ENCODE measurements at places on chromosomes 6 and 20. TPM values are rescaled to one million over a fixed set of nuclear protein-coding genes. Genes with fewer than 3 reads are reported as not detected.
A peak's percentile ranks its signal among the peaks of the same experiment; 100 is the strongest.

DNA sequence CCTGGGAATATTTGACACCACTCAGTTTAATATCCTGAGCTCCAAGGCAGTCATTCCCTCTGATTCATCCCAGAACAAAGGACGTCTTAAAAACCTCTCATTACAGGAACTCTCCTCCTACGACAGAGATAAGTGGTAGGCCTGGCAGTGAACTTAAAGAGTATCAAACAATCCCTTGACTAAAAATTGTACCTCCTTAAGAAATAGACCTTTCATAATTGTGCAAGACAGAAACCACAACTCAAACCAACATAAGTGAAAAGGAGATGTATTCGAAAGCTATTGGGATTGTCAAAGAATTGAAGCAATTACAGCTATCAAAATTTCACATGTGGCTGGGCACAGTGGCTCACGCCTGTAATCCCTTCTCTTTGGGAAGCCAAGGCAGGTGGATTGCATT, 19.1 kb upstream of the BNIP5 start:
- no peak overlapping the region for H3K4me3 ChIP-seq
- H3K27ac ChIP-seq = no peak overlapping the region
- H3K27me3 ChIP-seq = no peaks in the 10 kb centered on the region
- H3K36me3 ChIP-seq = no peaks in the 10 kb centered on the region
- no peak for DNase-seq

GRCh38 chr6:68139130-68139529, 496.0 kb upstream of the ADGRB3 start:
- no peaks in the 10 kb centered on the region for H3K27me3 ChIP-seq
- no peak overlapping the region for H3K4me3 ChIP-seq
- no peaks in the 10 kb centered on the region for H3K4me1 ChIP-seq
- DNase-seq = no peak
- no peak overlapping the region for H3K27ac ChIP-seq
- H3K36me3 ChIP-seq = no peaks in the 10 kb centered on the region

- DNase-seq = no peak
- no peaks in the 10 kb centered on the region for H3K36me3 ChIP-seq
- H3K27me3 ChIP-seq = no peaks in the 10 kb centered on the region
- H3K4me3 ChIP-seq = no peak overlapping the region
- no peak overlapping the region for H3K27ac ChIP-seq
- no peaks in the 10 kb centered on the region for H3K4me1 ChIP-seq
Observed at GRCh38 chr6:96478695-96479094, 42.9 kb upstream of the UFL1 start.

DNA sequence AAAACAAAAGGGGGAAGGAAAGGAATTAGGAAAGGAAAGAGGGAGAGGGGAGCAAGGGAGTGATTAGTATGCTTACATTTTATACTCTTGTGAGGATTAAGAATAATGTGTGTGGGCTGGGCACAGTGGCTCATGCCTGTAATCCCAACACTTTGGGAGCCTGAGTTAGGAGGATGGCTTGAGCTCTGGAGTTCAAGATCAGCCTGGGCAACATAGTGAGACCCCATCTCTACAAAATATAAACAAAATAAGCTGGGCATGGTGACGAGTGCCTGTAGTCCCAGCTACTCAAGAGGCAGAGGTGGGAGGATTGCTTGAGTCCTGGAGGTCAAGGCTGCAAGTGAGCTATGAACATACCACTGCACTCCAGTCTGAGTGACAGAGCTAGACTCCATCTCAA, 47.0 kb downstream of the SHLD1 start:
- no peak overlapping the region for H3K4me3 ChIP-seq
- H3K27ac ChIP-seq = no peak overlapping the region
- H3K36me3 ChIP-seq = no peaks in the 10 kb centered on the region
- no peak for DNase-seq

DNA sequence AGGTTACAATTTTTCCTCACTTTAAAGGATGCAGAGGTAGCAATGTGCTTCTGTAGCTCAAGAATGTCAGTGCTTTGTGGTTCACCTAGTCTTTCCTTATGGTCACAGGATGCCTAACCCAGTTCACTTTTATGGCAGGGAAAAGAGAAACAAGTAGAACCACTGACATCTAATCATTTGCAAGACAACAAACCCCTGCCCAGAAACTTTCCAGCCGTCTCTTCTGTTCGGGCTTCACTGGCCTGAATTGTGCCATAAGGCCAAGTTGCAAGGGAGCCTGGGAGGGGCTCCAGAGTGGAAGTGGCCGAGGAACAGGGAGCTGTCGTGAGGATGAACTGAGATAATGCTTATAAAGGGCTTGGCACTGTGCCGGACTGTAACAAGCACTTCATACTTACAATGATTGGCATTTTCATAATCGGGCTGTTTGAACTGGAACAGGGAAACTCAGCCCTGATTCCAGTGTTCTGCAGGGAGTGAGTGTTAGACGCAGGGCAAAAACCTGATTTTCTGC, 212.6 kb downstream of the BCAS1 start:
- H3K4me1 ChIP-seq = no peaks in the 10 kb centered on the region
- H3K27ac ChIP-seq = no peak overlapping the region
- no peaks in the 10 kb centered on the region for H3K27me3 ChIP-seq
- H3K4me3 ChIP-seq = no peak overlapping the region

DNA sequence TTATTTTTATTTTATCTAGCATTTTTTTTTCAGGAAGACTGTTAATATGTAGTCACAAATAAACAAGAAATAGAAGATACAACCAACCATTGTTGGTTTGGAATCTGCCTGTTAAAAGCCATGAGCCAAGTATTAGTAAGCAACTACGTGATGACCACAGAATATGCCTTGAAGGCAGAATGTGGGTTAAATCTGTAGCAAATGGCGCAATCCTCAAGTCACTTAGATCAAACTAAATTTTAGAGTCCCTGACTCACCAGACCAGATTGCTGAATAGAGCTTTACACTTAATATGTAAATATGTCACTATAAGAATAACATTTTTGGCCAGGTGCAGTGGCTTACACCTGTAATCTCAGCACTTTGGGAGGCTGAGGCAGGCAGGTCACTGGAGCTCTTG, 800.1 kb upstream of the CITED2 start:
- peak; percentile 99 for DNase-seq
- peaks cover 18% of the 10 kb centered on the region for H3K4me1 ChIP-seq
- H3K27ac ChIP-seq = peak overlapping the region; percentile 40
- H3K27me3 ChIP-seq = no peaks in the 10 kb centered on the region

DNA sequence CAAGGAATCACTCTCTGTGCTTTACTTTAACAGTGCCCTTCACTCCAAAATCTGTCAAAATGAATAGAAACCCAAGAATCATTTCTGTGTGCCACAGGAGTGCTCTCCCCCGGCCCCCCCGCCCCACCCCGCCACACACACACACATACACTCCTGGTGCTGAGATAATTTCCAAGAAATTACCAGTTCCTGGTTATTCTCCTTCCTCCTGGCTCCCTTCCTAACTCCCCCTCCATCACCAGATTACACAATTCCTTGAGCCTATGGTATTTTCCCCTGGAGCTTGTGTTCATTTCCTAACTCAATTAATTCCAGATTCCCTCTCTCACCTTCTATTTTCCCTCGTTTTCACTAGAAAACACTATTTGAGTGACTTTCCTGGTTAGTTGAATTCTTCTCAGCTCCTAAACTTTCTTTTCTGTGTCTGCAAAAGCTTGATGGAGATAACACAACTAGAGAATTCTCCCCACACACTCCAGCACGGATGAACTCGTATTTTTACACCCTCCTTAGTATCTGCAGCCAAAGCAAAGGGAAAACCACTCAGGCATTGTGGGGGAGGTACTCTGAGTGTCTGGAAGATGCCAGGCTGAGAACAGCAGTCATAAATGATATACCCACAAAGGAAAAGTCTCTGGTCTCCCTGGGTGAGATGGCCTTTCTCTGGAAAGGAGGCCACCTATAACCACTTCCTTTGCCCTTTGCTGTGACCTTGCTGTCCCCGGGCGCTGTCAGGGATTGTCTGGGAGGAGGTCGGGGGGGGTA, 1.9 kb upstream of the SLC24A3 start:
- H3K27ac ChIP-seq = no peak overlapping the region
- no peak for DNase-seq
- no peaks in the 10 kb centered on the region for H3K36me3 ChIP-seq

DNA sequence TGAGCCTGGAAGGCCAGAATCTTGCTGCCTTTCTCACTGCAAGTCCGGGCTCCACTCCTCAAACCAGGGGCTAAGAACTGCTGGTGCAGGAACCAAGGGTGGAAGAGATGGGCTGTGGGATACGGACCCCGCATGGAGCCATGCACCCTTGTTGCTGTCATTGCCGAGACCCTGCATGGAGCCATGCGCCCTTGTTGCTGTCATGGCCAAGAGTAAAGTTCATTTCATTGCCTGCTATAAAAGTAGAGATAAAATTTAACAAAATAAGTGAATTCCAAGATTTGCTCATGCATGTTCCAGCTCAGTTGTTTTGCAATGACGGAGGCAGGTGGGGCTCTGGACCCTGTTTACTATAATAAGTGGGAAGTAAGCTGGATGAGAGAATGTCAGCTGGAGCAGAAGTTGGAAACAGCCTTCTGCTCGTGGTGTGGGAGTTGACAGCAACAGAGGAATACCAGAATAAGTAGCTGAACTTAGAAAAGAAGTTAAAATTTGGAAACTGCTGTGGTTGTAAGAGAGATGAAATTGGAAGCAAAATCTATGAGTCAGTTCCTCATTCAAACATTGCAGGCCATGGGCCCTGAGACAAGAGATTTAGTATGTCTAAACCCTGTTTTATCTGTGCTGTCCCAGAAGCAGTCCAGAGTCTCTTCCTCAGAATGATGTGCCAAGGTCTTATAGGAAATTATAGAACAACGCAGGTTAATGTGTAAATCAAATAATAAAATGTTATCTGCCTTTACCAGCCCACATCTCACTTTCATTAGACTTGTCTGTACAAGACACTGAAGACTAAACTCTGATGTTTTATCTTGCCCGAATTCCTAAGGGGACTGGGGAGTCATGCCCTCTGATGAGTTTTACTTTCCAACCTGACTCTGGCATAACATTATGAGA, 15.8 kb upstream of the THBS2 start:
- no peaks in the 10 kb centered on the region for H3K36me3 ChIP-seq
- peaks cover 54% of the 10 kb centered on the region for H3K27me3 ChIP-seq
- H3K4me3 ChIP-seq = no peak overlapping the region
- no peaks in the 10 kb centered on the region for H3K4me1 ChIP-seq
- DNase-seq = no peak

DNA sequence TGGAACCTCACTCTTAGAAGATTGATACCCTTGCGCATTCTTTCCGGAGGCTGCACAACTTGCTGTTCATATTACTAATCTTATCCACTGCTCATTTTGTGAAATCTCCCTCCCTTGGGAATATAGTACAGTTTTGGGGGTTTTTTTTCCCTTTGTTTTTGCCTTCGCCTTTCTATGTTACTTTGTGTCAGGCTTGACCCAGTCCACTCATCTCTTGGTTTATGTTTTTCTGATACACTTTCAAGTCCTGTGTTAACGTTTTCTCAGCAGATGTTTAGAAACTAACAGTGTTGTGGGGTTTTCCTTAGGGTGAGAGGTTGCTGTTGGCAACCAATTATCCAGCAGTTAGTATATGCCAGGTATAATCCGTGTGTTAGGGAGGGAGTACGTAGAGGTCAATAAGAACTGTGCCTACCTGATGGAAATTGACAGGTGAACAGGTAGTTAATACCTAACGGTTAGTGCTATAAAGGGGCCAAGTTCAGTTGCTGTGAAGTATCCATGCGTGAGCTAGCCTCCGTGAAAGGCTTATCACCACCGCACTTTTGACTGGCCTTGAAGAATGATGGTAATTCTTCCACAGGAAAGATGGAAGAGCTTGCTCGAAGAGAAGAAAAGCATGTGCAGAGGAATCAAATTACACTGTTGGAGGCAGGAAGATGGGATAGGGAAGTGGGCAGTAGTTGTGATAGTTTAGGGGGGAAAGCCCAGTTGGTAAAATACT, 1.4 kb downstream of the NFYA start:
- H3K4me1 ChIP-seq = peaks cover 32% of the 10 kb centered on the region
- no peaks in the 10 kb centered on the region for H3K27me3 ChIP-seq
- peak overlapping the region; percentile 82 for H3K4me3 ChIP-seq
- H3K27ac ChIP-seq = peak overlapping the region; percentile 96

DNA sequence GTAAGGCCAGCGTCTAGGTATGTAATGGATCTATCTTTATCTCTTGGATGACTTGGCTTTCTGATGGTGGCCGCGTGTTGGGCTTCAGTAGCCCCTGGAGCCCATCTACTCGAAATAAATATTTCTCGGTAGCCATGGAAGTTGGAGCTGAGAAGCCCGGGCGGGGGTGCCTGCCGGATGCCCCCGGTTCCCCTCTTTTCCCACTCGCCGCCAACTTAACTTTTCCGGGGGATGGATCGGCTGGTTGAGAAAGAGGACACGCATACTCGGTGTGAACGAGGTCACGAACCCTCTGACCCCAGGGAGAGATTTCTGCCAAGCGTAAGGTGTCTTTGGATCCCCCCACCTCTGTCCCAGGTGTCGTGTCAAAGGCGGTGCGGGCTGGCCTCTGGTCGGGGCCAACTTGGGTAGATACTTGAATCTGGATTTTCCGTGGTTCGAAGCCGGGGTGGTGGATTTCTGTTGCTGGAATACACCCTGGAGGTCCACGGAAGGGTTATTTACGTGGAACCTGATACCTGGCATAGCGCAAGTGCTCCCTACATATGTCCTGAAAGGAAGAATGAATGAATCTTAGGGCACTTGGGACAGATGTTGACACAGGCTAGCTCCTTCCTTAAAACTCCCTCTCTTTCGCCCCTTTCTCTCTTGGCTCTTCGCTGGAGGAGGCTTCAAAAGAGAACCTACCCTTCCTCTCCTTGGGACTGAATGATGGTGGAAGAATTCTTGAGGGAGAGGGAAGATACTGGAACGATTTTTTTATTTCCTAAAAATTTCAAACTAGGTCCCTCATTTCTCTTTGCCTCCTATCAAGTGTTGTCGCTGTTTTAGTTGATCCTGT, 996 bp downstream of the DOK5 start:
- no peak for DNase-seq
- no peaks in the 10 kb centered on the region for H3K4me1 ChIP-seq
- no peak overlapping the region for H3K27ac ChIP-seq
- H3K27me3 ChIP-seq = peaks cover 18% of the 10 kb centered on the region

DNA sequence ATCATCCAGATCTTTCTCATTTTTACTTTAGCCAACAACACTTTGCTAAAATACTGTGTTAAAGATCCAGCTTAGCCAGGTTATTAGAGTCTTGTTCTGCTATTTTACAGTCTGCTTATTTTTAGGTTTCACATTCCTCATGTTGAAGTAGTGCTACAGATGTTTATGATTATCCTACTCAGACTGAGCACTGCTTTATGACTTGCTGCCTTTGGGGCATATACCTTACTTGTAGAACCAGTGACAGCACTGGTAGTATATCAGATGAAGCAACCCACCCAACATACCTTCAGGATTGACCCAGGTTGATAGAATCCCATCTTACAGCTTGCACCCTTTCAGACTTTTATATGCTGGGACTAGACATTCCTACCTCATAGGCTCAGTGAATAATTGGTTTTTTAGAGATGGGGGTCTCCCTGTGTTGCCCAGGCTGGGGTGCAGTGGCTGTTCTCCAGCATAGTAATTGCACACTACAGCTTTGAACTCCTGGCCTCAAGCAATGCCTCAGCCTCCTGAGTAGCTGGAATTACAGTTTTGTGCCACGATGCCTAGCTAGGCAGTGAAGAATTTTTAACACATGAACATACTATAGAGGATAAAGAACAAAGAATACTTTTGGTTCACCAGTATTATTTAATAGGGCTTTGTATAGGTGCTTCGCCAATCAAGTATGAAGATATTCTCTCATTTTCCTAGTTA, 63.8 kb upstream of the DYNLRB1 start:
- no peak for DNase-seq
- no peaks in the 10 kb centered on the region for H3K27me3 ChIP-seq
- H3K4me3 ChIP-seq = no peak overlapping the region
- no peaks in the 10 kb centered on the region for H3K4me1 ChIP-seq
- H3K27ac ChIP-seq = no peak overlapping the region

The NNAT gene
- total RNA-seq = not detected

The CPXM1 gene
- not detected for total RNA-seq

The ADAM33 gene
- total RNA-seq = not detected

The ULBP3 gene
- total RNA-seq = 4.2 TPM

The DDO gene
- 2.0 TPM for total RNA-seq

The ZHX3 gene
- 23.3 TPM for total RNA-seq

The GPR63 gene
- 1.9 TPM for total RNA-seq
